ENCODE measurements at places on chromosomes 16 and 17.

- no peak for DNase-seq
These were observed 18.0 kb downstream of the BMERB1 start for GRCh38 chr16:15452246-15452855.

GRCh38 chr16:84919708-84920107, 91.6 kb downstream of the ZDHHC7 start:
- no peak for DNase-seq

GRCh38 chr17:9094193-9094592, 72.9 kb downstream of the NTN1 start:
- no peak for DNase-seq

GRCh38 chr17:81996757-81997441, 19.5 kb downstream of the ASPSCR1 start:
- DNase-seq: no peak

GRCh38 chr17:17942846-17943245, 29.4 kb downstream of the TOM1L2 start:
- no peak for DNase-seq
